RWPE2 (cell line): ENCODE measurements at places on chromosomes 5 and 9.

- no peak for DNase-seq
Measured at GRCh38 chr5:126884269-126884819, 107.4 kb downstream of the LMNB1 start.

- DNase-seq: no peak
Measured at GRCh38 chr5:165775111-165775510, 2269.7 kb downstream of the MAT2B start.

- no peak for DNase-seq
Measured at GRCh38 chr5:161676103-161676502, 9.4 kb upstream of the GABRA6 start.

- no peak for DNase-seq
Measured at GRCh38 chr5:31846934-31847333, 208.0 kb downstream of the PDZD2 start.

GRCh38 chr5:61916621-61917620, 389.1 kb upstream of the KIF2A start:
- peak; percentile 92 for DNase-seq

GRCh38 chr9:18749711-18750110, 275.8 kb downstream of the ADAMTSL1 start:
- no peak for DNase-seq

- no peak for DNase-seq
Measured at GRCh38 chr9:17928768-17929167, 349.9 kb downstream of the SH3GL2 start.

DNA sequence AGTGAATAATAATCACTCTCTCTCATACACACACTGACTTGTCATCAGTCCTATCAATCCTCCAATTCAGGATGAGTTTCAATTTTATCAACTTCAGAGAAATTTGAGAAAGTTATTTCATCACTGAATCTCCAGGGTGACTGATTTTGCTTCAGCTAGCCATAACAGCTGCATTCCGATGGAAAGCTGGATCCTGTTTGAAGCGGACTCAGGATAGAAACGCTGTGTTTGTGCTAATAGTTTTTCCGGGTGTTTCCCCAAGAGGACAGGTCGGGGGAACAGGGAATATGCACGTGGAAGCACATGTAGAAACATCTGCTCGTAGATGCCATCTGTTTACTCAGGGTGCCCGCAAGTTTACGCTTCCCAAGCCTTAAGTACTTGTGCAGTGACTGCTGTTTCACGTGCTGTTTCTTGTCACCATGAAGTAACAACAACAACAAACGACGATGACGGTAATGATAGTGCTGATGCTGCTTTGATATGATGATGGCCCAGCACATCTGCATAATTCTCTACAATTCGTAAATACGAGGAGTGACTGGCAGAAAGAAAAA, 263.7 kb upstream of the DAPK1 start:
- no peak for DNase-seq
